Effector memory CD8-positive, alpha-beta T cell (primary cell): ENCODE measurements at places on chromosomes 1 and 21.
A peak's percentile ranks its signal among the peaks of the same experiment; 100 is the strongest.

- DNase-seq: no peak
These were observed 8.9 kb downstream of the HYI start for GRCh38 chr1:43444836-43445235.

DNA sequence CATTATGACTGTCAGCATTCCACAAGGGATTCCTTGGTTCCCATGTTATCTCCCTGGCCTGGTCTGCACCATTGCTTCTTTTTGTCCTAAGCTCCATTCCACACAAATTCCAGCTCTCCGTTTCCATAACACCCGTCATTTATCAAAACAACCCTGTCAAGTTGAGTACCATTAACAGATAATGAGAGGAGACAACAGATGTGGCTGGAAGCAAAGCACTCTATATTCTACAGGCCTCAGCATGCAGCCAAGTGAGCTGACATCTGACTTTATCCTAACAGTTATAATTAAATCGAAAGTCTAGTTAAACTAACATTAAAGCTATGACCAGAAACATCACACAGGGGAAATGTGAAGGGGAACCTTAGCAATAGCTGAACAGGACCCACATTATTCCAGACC, 110.4 kb downstream of the RERE start:
- no peak for DNase-seq

DNA sequence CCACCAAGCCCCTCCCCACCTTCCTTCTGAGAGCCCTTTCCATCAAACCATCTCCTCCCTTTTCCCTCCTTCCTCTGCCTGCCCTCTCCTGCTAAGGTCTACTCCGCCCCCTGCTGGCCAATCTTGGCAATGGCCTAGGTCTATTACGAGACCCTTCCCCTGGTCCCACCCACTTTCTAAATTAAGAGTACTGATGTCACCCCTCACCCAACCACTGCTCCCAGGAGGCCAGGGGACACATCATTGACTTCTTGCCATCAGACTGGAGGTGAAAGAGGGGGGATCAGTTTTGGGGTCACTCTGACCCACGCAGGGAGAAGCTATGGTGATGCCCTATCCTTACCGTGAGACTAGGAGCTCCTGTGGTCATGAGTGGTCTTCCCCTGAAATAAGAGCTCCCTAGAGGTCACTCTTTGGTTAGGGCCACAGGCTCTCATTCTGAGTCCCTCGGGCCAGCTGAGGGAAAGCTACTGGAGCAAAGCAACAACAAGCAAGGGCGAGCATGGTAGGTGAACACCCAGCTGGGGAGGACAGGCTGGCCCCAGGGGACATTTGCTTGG, 34.6 kb upstream of the S100A7 start:
- DNase-seq: peak; percentile 62

- no peak for DNase-seq
These were observed 35.8 kb upstream of the SOX13 start for GRCh38 chr1:204036882-204037655.

- DNase-seq: no peak
These were observed 60.4 kb downstream of the LAMC2 start for GRCh38 chr1:183246436-183246835.

DNA sequence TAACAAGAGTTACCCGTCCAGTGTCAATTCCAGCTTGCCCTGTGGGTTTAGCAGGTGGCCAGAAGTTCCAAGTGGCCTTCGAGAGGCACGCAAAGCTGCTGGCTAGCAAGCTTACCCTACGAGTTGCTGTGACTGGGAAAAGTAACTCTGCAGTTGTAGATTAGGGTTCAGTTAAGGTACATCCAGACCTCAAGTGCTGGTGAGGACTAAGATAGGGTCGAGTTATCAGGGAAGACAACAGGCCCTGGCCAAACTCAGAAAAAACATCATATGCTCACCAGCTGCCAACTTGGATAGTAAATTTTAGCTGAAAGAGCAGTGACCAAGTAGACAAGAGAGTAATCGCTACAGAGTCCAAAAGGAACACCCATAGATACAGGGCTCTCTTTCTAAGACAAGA, 27.7 kb upstream of the LRRC7 start:
- no peak for DNase-seq

- DNase-seq: no peak
These were observed 4.2 kb upstream of the S100A12 start for GRCh38 chr1:153379591-153379990.

GRCh38 chr1:147717706-147718097, 42.7 kb downstream of the GJA5 start:
- no peak for DNase-seq

DNA sequence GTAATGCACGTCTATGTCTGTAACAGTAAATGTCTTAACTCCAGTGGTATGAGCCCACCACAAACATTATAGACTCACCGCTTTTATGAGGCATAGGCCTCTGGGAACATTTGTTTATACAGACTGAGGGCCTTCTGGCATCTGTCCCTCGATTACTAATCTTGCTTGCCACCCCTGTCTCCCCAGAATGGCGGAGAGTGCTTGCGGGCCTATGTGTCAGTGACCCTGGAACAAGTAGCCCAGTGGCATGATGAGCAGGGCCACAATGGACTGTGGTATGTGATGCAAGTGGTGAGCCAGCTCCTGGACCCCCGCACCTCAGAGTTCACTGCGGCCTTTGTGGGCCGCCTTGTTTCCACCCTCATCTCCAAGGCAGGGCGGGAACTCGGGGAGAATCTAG, 18.3 kb upstream of the SHISA4 start:
- no peak for DNase-seq

DNA sequence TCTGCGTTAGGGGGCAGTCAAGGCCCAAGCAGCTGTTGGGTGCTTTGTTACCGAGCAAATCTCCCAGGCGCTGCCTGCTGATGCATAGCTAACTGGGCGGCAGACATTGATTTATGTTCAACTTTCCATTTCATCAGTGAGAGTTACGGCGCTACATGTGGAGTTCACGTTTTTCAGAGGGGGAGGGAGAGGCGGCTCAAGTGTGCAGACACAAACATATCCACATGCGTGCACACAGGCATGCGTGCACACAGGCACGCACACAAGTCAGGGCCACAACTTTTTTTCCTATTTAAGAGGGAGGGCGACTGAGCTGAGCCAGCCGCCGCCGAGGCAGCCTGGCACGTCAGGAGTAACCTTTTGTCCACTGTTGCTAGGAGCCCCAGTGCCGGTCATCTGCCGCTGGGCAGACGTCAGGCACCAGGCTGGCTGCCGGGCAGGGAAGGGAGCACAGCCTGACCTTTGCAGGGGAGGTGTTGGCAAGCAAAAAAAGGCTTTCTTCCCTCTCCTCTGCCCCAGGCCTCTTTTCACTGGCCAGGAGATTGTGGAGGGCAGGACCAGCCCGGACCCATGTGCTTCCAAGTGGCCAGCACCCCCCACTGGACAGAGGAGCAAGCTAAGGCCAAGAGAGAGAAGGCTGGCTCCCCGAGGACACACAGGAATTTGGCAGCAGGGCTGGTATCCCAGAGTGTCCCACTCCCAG, 73.3 kb downstream of the MRPL37 start:
- no peak for DNase-seq

- DNase-seq: no peak
These were observed 49.1 kb downstream of the CAMTA1 start for GRCh38 chr1:6834366-6834765.

DNA sequence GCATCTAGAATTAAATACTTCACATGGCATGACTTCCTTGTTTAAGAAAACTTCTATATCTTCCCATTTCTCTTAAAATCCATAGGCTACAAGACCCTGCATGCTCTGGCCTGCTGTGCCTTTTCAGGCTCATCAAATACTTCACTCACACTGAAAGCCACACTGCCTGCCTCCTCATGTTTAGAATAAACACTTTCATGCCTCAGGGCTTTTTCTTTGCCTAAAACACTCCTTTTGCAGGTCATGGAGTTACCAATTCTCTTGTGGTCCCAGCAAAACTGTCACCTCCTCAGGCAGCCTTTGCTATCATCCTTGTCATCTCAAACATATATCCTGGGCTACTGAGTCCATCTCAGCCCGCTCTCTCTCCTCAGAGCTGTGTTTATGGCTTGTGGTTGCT, 5.5 kb downstream of the SGIP1 start:
- DNase-seq: no peak

DNA sequence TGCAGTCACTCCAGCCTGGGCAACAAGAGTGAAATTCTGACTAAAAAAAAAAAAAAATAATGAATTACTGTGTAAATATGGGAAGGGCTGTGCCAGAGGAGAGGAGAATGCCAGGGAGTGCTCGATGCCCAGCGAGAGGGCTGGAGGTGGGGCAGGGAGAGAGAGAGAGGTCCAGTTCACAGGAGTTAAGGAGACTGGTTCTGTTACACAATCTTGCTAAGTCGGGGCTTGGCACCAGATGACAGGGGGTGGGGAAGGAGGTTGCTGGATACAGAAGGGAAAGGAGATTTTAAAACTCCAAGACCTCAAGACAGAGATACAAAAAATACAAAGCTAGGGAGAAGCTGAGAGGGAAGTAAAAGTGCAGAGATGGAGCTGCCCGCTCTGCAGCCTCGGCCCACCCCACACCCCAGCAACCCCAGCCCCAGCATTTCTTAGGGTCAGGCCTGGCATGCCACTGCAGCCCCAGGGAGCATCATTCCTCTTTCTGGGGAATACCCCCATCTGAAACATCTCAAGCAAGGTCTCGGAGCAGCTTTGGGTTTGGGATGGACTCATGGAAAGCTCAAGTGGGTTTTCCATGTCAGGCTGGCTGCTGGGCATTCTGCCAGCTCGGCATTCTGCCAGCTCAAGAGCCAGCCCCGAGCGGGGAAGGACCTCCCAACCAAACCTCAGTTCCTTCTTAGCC, 991 bp downstream of the SELENBP1 start:
- no peak for DNase-seq

- no peak for DNase-seq
These were observed 87.4 kb upstream of the ERRFI1 start for GRCh38 chr1:8113262-8114220.

DNA sequence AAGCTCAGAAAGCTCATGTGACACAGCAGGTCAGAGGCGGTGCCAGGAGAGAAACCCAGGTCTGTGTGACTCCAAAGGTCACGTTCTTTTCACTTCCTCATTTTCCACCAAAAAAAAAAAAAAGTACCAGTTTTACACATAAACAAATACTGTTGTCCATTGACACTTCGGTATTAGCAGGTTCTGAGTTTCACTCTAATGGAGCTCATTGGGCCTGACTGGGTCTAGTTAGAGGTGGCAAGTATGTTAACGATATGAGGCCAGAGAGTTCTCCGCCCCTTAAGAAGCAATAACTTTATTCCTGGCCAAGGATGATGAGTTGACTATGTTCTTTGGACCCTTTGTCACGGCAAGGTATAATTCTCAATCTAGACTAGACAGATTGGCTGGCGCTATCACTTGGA, 30.0 kb upstream of the SDE2 start:
- DNase-seq: no peak

- no peak for DNase-seq
These were observed 74.4 kb downstream of the RWDD3 start for GRCh38 chr1:95308276-95309030.

GRCh38 chr1:10973552-10973951, 38.9 kb upstream of the TARDBP start:
- no peak for DNase-seq

GRCh38 chr1:33762109-33762830, 101.6 kb upstream of the HMGB4 start:
- DNase-seq: no peak

DNA sequence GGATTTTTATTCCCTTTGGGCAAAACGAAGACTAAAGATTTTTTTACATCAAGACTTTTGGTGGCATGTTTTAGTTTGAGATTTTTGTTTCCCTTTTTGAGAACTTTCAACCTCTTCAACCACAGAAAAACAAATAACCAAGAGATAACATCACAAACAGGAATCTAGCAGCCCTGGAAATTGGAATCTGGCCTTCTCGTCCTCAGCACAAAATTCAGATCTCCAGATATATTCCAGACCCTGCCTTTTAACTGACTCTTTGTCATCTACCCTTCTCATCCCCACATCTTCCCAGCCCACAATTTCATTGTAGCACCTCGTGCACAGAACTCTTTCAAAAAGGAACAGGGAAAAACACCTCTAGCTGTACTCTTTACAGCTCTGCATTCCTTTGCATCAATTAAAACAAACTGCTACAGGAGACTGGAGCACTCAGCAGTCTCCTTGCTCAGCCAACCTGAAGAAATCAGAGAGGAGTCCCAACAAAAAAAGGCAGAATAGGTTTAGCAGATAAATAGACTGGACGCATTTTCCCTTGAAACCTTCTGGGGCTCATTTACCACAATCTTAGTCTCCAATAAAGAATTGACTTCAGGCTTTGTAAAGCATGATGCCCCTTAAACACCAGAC, 251.0 kb downstream of the TTLL7 start:
- DNase-seq: no peak

DNA sequence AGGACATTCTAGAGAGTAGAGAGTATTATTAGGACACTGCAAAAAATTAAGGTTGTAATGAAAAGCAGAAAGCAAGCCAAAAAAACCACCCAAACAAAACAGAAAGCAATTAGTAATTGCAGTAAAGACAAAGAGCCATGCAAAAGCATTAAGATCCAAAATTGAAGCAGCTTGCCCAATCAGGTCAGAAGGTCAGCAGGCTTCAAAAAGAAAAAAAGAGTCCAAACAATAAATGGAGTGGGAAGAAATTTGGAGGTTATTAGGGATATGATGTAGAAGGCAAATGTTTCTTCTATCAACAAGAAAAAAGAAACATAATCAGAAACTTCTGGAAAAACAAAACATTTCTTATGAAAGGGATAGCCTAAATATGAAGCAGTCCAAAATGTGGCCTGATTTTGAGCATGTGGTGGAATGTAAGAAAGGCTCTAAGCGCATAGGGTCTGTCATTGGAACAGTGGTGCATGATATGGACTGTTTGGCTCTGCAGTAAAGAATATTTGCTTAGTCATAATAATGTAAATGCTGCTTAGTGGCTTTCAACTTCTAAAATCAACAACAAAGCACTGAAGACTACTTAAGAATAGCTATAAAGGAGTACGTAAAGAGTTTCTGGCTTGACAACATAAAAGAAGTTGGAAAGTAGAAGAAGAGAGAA, 4.8 kb downstream of the STUM start:
- no peak for DNase-seq

DNA sequence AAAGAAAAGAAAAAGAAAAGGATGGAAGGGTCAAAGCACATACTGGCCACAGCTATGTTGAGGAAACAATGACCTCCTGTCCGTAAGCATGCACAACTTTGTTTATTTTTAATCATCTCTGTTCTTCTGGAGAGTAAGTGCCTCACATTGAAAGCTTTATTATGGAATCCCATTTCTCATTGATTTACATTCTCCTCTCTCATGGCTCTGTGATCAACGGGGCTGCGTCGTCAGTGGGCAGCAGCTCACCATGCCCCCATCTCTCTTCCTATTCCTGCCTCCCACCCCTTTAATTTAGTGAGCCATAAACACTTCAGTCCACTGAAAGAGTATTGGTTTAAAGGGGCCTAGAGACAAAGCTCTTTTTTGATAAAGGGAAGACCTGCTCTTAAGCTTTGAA, 98.9 kb downstream of the KAZN start:
- no peak for DNase-seq
